Head of caudate nucleus (tissue), 42 donors: ENCODE measurements at places on chromosomes 6 and 20.
A peak's percentile ranks its signal among the peaks of the same experiment; 100 is the strongest.

- DNase-seq = no peak
These were observed 330.3 kb upstream of the PRDM1 start for GRCh38 chr6:105755885-105756284.

GRCh38 chr6:32627831-32628230, 9.4 kb upstream of the HLA-DQA1 start:
- DNase-seq = peak; percentile 12

- DNase-seq = peak; percentile 23
These were observed 1.2 kb upstream of the DYNLRB1 start for GRCh38 chr20:34514897-34515483.

DNA sequence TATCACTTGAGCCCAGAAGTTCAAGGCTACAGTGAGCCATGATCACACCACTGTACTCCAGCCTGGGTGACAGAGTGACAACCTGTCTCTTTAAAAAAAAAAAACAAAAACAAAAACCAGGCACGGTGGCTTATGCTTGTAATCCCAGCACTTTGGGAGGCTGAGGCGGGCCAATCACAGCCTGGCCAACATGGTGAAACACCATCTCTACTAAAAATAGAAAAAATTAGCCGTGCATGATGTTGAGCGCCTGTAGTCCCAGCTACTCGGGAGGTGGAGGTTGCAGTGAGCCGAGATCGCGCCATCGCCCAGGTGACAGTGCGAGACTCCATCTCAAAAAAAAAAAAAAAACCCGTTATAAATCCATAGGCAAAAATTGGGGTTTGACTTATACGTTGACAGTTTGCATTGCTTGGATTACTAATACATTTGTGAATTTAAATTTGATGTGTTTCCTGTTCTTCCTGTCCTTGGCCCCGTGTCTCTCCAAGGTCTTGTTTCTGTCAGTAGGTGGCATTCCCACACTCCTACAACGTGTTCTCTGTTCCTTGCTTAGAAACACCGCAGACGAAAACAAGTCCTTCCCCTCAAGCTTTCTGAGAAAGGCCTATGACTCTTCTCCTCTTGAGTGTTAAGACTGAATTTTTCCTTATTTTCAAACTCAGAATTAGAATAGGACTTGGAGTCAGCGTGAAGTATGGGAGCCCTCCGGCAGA, 147.0 kb downstream of the DTNBP1 start:
- no peak for DNase-seq

DNA sequence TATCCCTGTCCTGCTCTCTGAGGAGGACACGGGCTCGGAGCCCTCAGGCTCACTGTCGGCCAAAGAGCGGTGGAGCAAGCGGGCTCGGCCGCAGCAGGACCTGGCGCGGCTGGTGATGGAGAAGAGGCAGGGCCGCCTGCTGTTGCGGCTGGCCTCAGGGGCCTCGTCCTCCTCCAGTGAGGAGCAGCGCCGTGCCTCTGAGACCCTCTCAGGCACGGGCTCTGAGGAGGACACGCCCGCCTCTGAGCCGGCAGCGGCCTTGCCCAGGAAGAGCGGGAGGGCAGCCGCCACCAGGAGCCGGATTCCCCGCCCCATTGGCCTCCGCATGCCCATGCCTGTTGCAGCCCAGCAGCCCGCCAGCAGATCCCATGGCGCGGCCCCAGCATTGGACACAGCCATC, 14.2 kb upstream of the SLC22A7 start:
- DNase-seq = no peak

DNA sequence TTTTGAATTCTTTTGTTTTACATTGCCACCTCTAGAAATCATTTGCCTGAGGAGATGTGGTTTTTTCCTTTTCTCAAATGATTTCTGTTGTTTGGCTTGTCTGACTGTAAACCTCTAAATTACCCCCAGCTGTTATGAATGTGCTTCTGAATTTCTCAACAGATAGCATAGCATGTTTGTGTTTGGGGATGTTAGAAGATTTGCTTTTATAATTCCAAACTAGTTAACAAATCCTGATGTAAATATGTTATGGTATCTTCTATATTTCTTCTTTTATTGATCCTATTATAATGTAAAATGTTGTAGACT, 31.6 kb upstream of the EZR start:
- no peak for DNase-seq

DNA sequence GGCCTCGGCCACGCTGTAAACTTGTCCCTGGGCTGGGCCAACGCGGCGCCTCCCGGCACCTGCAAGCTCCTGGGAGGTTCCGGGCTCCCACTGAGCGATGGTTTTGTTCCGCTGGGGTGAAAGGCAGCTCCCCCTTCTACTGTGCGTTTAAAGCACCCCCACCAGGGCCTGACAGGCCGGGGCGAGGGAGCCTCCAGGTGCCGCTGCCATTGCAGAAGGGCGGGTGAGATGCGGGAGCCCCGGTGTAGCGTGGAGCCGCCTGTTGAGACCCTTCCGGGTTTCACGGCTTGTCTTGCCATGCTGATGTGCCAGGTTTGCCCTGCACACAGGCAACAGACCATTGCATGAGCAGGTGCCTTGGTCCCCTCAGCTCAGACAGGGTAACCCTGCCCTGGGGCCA, 2.9 kb downstream of the COL20A1 start:
- DNase-seq = no peak

GRCh38 chr6:165663736-165664558, 906 bp upstream of the PDE10A start:
- DNase-seq = no peak

DNA sequence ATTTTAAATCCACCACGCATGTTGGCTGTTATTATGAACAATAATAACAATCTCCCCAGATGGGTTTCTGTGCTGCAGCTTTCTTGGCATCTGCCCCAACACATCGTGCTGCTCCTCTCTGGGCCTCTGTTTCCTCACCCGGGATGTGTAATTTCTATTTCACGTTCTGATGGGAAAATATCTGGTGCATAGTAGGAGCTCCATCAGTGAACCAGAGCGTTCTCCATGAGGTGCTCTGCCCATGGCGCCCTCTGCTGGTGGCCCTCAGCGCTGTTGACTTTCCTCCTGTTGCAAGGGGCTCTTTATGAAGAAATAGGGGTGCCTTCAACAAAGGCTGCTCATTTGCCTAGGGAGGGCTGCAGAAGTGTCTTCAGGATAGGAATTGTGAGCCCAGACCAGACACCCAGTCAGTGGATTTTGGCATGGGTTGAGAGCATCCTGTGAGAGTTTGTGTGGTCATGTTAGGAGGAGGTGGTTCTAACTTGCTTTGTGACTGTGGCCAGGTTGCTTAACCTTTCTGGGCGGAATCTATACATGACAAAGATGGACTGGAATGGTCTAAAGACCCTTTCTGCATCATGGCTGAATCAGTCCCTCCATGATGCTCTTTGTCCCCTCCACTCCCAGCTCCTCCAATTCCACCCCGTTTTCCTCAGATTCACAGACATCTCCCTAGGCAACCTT, 8.1 kb downstream of the SCRT2 start:
- peak; percentile 73 for DNase-seq

DNA sequence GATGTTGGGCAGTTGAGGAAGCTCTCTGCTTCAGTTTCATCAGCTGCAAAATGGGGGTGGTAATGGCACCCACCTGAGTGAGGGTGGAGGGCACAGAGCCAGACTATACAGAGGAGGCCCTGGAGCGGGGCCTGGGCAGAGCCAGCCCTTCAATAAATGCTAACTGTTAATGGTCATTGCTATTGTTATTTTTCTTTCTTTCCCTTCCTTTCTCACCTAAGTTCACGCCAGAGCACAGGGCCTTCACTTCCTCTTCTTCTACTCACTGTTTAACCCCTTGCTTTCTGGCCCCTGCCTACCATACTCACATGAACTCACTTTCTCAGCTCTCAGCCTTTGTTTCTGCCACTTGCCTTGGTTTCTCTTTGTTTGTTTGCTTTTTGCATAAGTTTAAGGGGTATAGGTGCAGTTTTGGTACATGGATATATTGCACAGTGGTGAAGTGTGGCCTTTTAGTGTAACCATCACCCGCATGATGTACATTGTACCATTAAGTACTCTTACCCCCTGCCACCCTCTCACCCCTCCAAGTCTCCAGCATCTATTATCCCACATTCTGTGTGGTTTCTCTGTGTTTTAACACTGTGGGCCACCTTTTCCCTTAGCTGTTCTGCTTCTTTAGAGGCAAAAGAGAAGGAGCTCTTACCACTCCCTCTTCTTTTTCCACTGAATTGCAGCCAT, 7.5 kb upstream of the RREB1 start:
- no peak for DNase-seq

GRCh38 chr6:12066297-12066696, 54.2 kb downstream of the HIVEP1 start:
- DNase-seq = no peak

DNA sequence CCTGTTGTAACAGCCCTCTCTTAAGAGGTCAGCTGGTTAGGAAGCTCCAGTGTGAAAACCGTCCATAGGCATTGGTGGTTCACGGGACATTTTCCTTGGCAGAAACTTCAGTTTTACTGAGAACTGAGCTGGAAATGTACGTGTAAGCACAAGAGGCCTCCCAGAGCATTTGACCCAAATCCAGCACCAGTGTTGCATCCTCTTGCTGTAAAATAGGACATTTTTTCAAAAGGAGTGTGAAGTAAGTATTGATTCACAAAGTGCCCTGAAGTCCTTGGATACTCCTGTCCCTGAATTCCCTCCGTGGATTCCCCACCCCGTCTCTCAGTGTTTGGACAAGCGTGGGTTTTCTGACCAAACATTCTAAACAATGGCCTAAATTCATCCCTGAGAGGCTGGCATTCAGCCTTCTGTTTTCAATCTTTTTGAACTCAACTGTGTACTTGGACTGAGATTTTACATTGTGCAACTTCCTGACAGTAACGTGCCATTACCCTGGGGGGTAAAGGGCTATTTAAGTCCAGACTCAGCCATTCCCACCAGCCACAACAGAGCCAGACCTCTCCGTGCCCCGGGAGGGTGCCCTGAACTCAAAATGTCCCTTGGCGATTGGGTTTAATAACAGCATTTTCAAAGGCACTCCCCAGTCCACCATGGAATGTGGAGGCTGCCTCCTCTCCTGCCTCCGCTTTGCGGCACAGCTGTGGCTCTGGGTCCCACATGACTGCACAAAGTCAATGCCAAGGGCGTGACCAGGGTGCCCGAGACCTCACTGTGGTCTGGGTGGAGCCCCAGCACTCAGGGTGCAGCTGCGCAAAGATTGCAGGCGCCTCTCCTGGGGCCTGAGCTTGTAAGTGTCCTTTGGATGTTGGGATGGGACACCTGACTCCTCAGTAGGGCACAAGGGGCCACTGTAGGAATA, 92.7 kb upstream of the AFDN start:
- no peak for DNase-seq

DNA sequence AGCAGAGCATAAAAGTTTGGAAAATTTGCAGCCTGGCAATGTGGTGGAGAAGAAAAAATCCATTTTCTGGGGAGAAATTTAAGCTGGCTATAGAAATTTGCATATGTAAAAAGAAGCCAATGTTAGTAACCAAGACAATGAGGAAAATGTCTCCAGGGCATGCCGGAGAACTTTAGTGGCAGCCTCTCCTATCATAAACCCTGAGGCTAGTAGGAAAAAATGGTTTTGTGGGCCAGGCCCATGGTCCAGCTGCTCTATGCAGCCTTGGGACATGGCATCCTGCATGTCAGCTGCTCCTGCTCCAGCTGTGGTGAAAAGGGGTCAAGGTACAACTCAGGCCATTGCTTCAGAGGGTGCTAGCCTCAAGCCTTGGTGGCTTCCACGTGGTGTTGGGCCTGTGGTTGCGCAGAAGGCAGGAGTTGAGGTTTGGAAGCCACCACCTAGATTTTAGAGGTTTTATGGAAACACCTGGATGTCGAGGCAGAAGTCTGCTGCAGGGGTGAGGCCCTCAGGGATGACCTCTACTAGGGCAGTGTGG, 101.8 kb upstream of the SYNCRIP start:
- no peak for DNase-seq

DNA sequence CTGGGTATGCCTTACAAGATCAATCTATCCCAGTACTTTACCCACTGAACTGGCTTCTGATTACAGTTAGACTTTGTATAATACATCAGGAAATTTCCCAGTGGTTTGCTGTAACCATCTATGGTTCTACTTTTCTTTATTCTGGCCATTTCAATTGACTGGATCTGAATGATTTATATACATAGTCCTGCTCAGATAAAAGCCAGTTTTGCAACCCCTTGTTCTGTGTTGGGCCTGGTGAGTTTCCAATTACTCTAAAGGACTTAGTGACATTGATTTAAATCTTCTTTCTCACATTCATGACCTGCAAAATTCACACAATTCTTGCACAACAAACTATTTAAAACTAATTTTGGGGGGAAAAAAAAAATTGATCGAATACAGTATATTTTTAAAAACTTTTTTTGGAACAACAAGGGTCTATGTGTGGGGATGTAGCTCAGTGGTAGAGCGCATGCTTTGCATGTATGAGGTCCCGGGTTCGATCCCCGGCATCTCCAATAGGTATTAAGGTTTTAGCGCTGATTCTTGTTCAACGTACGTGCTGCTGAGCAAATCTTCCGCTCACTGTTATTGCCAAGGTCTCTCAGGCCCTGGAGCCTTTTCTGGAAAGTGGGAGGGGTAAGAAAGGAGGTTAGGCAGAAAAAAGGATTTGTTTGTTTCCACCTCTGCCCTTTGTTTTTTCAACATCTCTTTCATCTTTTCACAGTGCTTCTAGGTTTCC, 117.5 kb downstream of the GPX5 start:
- DNase-seq = peak; percentile 40

DNA sequence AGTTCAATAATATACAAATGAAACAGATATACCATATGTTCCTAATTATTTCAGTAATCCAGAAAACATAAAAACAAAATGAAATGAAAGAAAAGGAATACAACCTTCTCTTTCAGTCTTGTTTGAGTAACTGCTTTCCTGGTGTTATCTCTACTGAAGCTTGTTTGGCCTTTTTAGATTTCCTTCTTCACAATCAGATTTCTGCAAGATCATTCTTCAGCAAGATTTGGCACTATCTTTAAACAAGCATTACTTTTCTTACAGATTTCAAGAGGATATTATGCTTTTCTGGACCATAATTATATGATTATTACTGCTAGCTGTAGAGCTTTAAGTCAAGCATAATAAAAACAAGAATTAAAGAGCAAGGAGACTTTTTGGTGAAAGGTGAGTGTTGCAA, 120.2 kb downstream of the MYB start:
- no peak for DNase-seq

DNA sequence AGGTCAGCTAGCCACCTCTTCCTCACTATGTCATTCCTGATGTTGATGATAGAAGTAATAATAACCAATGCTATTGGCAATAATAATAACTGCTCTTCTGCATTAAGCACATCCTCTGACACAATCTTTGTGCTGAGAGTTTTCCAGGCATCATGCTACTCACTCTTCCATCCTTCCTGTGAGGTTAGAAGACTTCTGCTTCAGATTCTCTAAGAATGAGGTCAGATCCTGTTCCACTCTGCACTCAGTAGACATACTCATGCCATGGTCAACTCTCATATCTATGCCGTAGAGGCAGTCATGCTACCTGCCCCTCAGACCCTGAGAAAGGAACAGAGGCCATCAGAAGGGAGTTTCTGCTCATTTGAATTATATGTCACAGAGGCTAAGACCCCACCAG, 98.1 kb upstream of the TOP1 start:
- DNase-seq = no peak
